Natural killer cell treated with Interleukin-12 subunit alpha and Interleukin-12 subunit beta and Interleukin-15 and Interleukin-18, amount 100 ng/mL, for 72 hours (primary cell): ENCODE measurements at places on chromosomes 6 and 20. TPM values are rescaled to one million over a fixed set of nuclear protein-coding genes. Genes with fewer than 3 reads are reported as not detected.

- no peak for DNase-seq
These were observed 552.7 kb downstream of the NKAIN2 start for GRCh38 chr6:124356276-124356810.

WFDC12 gene
- not detected for total RNA-seq

DNA sequence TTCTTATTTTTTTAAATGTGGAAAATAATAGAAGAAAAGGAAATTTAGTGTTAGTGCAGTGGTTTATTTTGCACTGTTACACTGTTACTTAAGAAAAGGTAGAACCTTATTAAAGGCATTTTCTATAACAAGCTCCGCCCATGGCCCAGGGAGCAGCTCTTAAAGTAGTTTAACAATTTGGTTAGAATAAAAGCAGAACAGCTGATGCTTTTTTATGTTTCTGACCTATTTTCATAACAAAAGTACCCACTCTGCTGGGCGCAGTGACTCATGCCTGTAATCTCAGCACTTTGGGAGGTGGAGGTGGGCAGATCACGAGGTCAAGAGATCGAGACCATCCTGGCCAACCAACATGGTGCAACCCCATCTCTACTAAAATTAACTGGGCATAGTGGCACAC lies 32.6 kb downstream of the DSTN start:
- DNase-seq: no peak

DNA sequence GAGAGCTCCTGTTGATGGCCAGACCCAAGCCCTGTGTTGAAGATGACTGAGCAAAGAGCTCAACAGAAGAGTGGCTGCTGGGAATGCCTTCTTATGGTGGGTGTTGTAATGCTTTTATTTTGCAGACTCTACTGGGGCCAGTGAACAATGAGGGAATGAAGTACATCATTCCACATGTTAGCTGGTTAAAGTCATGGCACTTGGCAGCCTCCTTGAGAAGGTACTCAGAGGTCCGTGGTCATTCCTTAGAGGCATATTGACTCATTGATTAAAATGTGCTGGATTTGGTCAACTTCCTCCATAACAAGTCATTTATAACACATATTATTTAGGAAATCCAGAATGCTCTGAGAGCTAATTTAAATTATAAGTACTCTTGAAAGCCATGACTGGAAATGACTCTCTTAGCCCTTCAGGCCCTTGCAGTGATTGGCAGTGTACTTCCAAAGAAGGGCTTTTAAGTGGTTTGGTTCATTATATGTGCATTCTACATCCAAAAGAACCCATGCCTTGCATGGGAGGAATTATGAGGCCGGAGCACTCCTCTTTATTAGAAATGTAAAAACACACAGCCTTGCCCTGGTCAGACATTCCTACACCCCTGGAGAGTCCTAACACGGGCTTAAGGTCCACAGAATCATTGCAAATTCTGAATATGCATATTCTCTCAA lies 976.9 kb downstream of the KIF16B start:
- DNase-seq: no peak

GRCh38 chr6:3768502-3768901 lies 17.0 kb upstream of the PXDC1 start:
- no peak for DNase-seq

DNA sequence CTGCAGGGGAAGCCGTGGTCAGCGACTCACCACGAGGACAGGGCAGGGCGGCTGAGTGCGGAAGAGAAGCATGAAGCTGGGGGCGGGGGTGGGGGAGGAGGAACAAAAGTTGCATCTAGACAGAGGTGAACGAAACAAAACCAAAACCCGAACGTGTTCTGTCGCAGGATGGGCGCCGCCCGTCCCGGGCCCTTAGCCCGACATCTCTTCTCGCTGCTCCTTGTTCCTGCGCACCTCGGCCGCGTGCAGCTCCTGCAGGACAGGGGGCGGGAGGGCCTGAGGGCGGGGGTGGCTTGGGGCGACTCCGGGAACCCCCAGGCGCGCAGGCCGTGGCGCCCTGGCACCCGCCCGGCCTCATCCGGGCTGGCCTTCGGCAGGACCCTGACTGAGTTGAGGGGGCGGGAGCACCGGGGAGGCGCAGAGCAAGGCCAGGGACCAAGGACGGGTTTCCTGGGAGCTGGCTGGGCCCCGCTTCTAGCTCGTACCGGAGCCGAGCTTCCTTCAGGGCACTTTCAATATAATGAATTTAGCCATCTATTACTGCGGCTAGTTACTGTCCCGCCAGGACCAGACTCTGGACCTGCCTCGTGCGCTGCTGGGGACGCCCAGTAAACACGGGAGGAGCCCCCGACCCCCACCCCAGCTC lies 12.0 kb downstream of the STMN3 start:
- DNase-seq: no peak

MCHR2 gene
- not detected for total RNA-seq

DNA sequence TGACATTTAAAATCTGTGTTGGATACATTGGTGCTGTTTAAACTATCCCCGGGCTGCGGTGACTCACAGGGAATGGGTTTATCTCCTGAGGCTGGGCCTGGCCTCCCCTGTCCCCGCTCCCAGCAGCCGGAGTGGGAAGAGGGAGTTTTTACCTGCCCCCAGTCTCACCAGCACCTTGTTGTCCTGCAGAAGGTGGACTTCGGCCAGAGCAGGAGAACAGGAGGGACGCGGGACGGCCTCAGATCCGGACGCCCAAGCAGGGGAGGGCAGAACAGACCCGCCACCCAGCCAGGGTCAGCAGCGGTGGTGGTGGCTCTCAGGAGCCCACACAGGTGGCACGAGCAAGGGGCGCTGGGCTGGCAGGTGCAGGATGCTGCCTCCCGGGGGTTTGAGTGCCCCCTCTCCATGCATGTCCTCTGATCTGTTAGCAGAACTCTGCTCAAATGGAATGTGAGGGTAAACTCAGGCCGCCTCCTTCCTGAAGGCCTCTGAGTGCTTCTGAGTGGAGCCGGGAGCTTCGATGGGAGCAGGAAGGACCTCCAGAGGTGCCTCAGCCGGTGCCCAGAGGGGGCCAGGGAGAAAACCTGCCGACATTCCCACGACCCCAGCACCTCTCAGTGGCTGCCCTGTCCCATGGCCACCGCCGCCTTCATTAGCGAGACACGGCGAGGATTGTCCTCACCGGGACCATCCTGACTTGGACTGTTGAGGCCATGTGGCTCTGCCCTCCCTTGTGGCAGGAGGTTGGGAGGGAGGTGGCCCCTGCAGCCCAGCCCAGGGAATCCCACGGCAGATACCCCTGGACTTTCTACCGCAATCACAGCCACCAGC lies 43.4 kb upstream of the MRGBP start:
- no peak for DNase-seq

DNA sequence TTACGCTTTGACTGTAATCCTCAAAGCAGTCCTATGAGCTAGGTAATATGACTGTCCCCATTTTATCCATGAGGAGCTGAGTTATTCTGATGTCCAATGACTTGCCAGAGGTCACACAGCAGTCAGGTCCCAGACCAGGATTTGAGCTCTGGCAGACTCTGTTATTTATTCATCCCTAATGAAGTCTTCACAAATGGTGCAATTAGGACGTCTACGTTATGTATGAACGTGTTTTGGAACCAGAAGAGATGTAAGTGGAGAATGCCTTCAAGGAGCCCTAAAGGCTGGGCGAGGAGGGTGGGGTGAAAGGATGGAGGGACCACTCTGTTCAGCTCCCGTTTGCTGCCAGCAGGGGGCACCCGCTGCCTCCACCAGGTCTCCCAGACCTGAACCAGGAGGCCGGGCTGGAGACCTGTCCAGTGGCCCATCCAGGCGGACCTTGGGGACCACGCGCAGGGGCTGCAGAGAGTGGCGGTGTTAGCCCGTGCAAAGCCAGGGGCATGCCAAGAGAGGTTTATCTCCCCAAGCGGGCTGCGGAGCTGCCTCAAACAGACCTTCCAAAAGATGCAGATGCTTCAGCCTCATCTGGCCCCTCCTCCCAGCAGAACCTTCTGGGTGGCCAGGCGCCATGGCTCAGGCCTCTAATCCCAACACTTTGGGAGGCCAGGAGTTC lies 15.2 kb upstream of the ZNF335 start:
- peak; percentile 87 for DNase-seq

JARID2 gene
- total RNA-seq: 34.9 TPM

DNA sequence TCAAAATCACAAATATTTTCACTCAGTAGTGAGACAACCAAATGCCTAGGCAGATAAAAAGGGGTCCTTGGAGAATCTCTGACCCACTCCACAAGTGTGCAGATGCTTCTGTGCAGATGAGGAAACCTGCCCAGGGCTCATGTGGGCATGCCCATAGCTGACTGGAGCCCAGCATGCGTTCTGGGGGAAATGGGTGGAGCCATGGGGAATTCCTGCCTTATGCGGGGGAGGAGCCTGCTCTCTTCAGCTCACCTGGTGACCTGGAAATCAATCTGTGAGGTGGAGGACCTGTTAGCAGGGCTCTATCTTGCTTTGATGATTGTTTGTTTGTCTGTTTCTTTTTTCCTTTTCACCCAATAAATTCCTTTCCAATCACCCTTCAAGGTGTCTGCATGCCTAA lies 23.4 kb upstream of the PLN start:
- DNase-seq: no peak

- no peak for DNase-seq
These were observed 31.5 kb upstream of the ADTRP start for GRCh38 chr6:11810039-11810541.

DNA sequence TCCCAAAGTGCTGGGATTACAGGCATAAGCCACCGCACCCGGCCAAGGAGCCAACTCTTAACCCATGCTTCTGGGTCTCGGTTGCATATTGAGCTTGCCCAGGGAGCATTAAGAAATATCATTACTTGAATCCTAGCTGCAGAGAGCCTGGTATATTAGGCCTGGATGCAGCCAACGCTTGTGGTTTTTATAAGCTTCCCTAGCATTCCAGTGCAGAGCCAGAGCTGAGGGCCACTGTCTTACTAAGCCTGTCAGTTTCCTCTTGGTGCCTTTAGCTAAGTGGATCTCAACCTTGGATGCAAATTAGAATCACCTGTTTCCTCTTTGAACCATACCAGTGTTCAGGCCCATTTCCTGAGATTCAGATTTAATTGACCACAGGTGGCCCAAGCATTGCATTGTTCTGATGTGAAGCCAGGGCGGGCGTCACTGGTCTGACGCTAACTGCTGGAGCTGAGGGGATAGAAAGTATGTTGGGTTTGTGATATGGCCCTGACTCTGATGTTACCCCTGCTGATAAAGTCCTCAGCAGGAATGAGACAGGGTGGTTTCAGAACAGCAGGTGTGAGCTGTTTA lies 76.3 kb downstream of the BTBD3 start:
- DNase-seq: no peak

DNA sequence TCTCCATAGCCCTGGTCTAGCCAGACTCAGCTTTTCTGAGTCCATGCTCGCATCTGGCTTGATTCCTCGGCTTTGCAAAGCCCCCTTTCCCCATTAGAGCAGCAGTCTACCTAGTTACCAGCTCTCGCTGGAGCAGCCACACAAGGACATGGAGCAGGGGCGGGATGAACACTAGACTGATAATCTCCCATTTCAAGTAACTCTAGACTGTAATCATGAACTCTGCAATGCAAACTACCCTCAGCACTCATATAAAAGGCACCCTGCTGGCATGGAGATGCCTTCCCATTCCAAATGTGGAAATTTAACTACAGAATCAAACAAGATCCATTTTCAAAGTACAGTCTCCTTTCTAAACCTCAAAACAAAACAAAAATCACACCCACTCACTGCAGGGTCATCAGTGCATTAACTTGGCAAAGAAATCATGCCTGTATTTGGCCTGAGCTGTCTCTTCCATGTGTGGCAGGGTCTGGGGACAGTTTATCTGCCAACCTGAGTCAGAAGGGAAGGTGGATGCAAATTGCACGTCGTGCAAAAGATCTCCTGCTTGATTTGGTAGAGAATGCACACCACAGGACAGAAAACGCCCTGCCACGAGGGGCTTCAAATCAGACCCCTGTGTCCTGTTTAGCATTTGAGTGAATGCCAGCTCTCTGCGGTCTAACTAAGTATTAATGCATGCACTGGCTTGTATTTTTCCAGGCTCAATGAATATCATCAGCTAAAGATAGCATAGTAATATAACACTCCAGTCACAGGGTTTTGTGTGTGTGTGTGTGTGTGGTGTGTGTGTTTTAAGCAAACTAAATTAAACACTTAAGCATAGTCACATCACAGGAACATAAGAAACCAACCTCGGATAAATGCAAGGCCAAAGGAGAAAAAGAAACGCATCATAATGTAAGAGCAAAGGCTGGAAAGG lies 85.3 kb downstream of the MYLK4 start:
- no peak for DNase-seq

DEFB132 gene
- total RNA-seq: not detected

DNA sequence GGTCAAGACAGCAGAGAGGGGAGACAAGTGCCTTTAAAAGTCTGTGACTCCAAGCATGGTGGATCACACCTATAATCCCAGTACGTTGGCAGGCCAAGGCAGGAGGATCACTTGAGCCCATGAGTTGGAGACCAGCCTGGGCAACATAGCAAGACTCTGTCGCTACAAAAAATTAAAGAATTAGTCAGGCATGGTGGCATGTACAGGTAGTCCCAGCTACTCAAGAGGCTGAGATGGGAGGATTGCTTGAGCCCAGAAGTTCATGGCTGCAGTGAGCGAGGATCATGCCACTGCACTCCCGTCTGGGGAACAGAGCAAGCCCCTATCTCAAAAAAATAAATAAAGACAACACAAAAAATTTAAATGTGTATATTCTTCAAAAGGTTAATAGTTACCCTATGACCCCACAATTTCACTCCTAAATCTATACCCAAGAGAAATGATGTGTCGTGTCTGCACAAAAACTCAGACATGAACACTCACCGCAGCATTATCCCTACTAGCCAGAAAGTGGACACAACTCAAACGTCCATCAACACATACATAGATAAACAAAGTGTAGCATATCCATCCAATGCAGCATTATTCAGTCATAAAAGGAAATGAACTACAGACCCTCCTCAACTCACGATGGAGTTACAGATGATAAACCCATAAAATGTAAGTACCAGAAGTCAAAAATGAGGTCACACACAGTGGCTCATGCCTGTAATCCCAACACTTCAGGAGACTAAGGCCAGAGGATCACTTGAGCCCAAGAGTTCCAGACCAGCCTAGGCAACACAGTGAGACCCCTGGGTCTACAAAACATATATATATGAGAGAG lies 23.9 kb downstream of the ZMYND8 start:
- DNase-seq: no peak

TGM6 gene
- total RNA-seq: not detected

STXBP5 gene
- 56.8 TPM for total RNA-seq

DNA sequence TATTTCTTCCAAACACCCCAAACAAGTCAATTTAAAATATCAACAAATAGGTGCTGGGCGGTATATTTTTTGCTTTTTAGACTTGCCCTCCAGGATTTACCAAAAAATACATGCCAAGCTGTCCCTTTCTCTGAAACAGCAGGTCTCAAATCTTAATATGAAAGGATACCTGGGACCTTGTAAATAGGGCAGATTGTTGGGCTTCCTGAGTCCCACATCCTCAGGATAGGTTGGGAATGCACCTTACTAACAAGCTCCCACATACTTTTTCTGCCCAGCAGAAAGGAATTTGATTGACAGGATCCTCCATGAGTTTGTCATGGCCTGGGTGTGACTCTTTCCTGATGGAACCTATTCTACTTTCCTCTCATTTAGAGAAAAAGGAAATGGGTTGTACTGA lies 4.9 kb upstream of the SLC24A3 start:
- DNase-seq: no peak

OPRM1 gene
- total RNA-seq: not detected

GJA10 gene
- not detected for total RNA-seq
